ENCODE measurements at places on chromosomes 7 and 10. TPM values are rescaled to one million over a fixed set of nuclear protein-coding genes. Genes with fewer than 3 reads are reported as not detected.

The HOXA13 gene
- 0.68 TPM for total RNA-seq

The ANK3 gene
- 52.3 TPM for total RNA-seq

The CTTNBP2 gene
- total RNA-seq, result 3.2 TPM

The ANKMY2 gene
- total RNA-seq, result 34.5 TPM

The PRSS58 gene
- total RNA-seq, result not detected

The MACROH2A2 gene
- 6.1 TPM for total RNA-seq

The MYH16 gene
- not detected for total RNA-seq

The TUBB8 gene
- not detected for total RNA-seq

The SORCS1 gene
- total RNA-seq, result not detected

The WNT16 gene
- not detected for total RNA-seq

GRCh38 chr10:46106410-46107255 is 60.6 kb upstream of the MSMB start:
- peak; percentile 82 for DNase-seq

DNA sequence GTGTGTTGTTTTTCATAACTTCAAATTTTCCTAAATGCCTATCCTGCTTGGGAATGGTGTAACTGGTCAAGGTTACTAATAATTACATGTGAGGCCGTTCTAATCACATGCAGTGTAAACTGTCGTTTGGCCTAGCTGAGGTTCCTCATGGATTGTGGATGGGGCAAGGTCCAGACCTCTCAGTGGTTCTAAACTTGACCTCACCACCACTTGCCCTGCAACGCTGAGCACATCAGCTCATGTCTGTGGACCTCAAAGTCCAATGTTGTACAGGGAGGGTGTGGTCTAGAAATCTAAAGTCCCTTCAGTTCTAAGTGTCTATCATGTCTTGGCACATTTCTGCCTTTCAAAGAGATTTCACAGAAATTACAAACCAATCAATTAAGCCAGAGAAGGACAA is 15.6 kb downstream of the RBP3 start:
- no peak for DNase-seq

GRCh38 chr7:89311886-89312285 is 516.3 kb upstream of the TEX47 start:
- no peak for DNase-seq

GRCh38 chr10:114806562-114807391 is 14.8 kb upstream of the FHIP2A start:
- no peak for DNase-seq

- no peak for DNase-seq
These were observed 258.3 kb downstream of the GATA3 start for GRCh38 chr10:8312781-8313180.

GRCh38 chr7:99143853-99144672 is at the start of gene SMURF1:
Gene SMURF1, minus strand, starts transcription at chr7:99144108. Its CDS starts 328 bp downstream, at chr7:99143780.
- DNase-seq, result peak; percentile 55

- no peak for DNase-seq
These were observed 240.0 kb downstream of the ARHGAP21 start for GRCh38 chr10:24483701-24484100.

GRCh38 chr7:67019562-67020390 is 23.1 kb downstream of the TYW1 start:
- no peak for DNase-seq

DNA sequence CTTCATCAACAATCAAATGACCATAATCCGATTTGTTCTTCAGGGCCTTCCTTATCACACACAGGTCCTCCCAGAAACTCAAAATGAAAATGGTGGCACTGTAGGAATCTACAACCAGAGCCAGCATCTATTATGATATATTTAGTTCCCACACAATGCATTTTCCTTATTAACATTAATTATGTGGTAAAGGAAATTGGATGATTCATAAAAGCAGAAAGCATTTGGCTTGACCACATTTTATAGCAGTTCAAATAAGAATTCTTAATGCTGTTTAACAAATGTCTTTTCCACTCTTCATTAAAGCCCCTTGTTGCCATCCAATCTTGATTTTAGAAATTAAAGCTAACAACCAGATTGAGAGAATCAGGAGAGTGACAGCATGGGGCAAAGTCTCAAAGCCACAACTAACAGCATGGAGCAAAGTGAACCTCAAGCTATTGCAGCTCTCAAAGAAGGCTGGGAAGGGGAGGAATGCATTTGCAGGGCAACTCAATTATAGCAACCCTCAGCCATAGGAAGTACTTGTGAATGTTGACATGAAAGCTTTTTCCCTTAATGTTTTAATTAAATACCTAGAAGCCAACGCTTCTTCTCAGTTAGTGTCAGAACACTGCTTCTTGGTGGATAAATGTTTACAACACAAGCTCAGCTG is 549.1 kb downstream of the NXPH1 start:
- DNase-seq, result no peak

GRCh38 chr7:86013662-86014061 is 630.0 kb upstream of the GRM3 start:
- no peak for DNase-seq

DNA sequence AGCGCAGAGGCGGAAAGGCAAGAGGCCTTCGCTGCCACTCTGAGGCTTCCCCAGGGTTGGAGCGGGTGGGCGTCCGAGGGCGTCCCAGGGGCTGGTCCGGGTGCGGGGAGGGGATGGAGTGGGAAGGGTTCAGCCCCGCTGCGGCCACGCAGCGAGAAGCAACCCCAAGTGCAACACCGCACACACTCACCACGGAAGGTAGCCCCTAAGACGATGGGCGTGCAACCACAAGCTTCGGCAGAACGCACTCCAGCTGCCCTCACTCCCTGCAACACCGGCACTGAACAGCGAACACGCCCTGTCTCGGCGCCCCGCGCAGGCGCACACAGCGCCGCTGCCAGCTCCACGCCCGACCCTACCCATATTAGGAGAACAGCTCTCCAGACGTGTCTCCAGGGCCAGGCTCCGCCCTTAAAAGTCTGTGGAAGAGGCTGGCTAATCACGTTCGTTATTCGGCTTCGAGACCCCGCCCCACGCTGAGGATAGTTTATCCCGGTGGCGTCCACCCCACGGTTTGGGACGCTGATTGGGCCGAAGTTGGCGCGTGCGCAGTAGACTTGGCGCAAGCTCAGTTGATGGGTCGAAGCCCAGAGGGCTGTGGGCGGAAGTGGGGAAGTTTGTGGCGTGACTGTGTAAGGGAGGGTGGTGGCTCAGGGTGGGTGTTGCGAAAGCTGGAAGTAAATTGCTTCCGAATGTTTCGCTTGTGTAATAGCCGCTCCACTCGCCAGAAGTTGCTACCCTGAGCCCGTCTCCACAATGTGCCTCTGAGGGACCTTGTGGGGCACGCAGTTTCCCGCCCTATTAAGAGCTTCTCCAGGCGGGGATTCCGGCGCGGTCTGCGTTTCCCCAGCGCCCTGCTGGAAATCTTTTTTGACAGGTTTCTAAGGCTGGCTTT is at the start of gene RSU1:
Gene RSU1 (minus strand): TSS at position 300 of the 895 bp plus-strand sequence. CDS start 343 bp downstream, outside the sequence.
- peak; percentile 100 for DNase-seq

- DNase-seq, result no peak
These were observed 36.7 kb downstream of the DNAJB6 start for GRCh38 chr7:157373493-157373892.

- DNase-seq, result no peak
These were observed 24.3 kb upstream of the LARP4B start for GRCh38 chr10:955820-956217.

- DNase-seq, result no peak
These were observed 546.0 kb upstream of the FZD8 start for GRCh38 chr10:36188080-36188453.

DNA sequence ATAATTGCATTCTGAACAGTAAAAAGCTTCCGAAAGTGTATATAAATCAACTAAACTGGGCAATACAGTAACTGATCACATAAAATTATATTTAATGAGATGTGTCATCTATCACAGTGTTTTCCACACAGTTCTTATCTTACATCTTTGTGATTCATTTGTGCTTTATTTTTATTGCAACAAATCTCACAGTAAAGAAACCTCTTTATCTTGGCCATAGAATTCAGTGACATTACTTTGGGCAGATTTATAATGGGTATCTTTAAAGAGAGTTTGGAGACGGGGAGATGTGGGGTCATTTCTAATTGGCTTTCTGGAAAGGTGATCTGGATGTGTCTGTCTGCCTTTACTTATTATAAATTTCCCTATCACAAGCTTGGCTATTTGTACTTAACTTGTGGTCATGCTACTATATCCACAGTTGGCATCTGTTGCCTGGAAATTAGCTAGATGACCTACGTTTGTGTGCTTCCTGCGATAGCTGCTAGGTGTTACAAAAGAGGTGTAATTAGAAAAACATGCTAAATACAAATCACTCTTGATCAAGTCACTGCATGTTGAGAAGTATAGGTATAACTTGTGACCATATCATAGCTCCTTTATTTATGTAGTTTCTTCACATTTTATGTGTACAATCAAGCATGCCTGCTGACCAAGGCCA is 123.8 kb downstream of the ARID5B start:
- DNase-seq, result no peak

DNA sequence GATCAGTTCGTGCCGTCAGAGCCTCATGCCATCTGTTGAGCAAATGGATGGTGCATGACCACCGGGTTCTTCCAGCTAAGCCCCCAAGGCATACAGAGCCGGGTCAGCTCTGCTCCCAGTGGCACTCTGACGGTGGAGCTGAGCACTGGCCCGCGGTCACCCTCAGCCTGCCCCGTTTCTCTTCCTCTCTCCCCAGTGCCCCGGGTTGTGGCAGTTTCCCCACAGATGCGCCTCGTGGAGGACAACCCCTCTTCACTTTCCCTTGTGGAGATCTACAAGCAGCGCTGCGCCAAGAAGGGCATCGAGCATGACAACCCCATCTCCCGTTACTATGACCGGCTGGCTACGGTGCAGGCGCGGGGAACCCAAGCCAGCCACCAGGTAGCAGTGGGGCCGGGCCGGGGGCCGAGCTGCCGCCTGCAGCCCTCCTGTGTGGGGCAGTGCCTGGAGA is 129.9 kb downstream of the TRRAP start:
- no peak for DNase-seq

DNA sequence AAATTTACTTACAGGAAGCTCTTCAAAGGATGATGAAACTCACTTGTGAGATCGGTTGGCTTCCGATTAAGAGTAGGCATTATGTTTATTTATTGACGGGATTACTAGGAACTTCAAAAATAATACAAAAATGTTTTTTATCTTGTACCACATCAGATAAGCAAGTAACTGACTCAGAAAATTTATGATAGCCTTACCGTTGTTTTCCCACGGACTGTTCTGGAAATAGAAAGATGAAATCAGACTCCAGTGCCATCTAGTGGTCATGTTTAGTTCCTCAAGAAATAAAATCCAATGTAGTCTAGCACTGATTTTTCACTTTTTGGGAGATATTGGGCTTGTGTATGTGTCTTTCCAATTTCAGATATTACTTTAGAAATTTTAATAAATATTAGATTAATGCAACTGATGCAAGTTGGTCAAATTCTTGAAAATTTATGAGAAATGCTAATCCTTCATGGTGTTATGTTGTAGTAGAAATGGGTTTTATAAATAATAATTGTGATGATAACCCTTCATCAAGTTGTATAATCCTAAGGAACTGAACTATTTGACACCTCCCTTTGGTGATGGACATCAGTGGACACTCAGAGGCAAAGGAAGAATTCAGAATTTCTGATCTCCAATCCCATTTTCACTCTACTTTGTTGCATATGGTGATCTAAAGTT is 168.8 kb downstream of the TMEM26 start:
- peak; percentile 73 for DNase-seq

DNA sequence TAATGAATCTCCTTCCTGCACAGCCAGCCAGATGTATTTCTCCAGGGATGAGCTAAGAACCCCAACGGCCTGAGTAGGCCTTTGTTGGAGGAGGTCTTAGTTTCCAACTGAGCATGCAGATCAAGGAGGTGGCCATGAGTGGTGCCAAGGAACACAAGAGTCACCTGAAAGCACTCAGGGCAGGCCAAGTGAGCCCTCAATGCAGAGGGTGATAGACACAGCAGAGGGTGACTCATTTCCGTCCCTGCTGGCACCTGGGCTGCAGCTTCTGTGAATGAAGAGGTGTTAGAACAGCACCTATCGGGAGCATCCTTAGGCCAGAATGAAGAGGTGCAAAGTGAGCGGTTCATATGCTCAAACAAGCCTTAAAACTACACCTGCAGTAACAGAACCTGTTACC is 211.8 kb downstream of the FRMD4A start:
- no peak for DNase-seq

DNA sequence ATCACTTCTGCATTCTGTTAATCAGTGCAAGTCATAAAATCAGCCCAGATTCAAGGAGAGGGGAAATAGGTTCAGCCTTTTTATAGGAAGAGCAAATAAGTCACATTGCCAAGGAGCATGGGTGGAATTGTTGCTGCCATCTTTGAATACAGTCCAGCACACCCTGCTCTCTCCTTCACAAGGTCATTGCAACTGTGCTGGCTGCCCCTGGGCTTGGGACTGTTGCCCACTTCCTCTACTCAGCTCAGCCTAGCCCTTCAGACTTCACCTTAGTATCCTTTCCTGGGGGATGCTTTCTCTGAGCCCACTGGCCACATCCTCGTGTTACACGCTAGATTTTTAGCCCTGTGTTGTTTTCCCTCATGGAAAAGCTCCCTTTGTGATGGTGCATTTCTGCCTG is 527.7 kb downstream of the GALNT17 start:
- DNase-seq, result no peak

DNA sequence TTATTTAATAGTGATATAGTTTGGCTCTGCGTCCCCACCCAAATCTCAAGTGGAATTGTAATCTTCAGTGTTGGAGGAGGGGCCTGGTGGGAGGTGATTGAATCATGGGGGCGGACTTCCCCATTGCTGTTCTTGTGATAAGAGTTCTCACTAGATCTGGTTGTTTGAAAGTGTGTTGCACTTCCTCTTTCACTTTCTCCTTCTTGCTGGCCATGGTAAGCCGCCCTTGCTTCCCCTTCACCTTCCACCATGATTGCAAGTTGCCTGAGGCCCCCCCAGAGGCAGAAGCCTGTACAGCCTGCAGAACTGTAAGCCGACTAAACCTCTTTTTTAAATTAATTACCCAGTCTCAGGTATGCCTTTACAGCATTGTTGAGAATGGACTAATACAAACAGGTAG is 101.4 kb downstream of the MTPAP start:
- DNase-seq, result no peak

GRCh38 chr10:91350651-91351081 is 59.5 kb upstream of the HECTD2 start:
- no peak for DNase-seq

- no peak for DNase-seq
These were observed 94.0 kb upstream of the FAM180A start for GRCh38 chr7:135842446-135843179.

GRCh38 chr10:119740096-119740495 is 14.2 kb downstream of the INPP5F start:
- no peak for DNase-seq
